ENCODE measurements at places on chromosomes 2 and 18. TPM values are rescaled to one million over a fixed set of nuclear protein-coding genes. Genes with fewer than 3 reads are reported as not detected.

RGPD4 gene
- not detected for total RNA-seq

TPO gene
- not detected for total RNA-seq

SERPINB4 gene
- not detected for total RNA-seq

MLPH gene
- 36.0 TPM for total RNA-seq

CKAP2L gene
- 18.8 TPM for total RNA-seq

RAB6C gene
- not detected for total RNA-seq

MAIP1 gene
- 37.5 TPM for total RNA-seq

REEP1 gene
- total RNA-seq = 2.2 TPM

ELOA2 gene
- not detected for total RNA-seq

TXNDC2 gene
- total RNA-seq = not detected

OSR1 gene
- total RNA-seq = not detected

SATB2 gene
- total RNA-seq = 2.7 TPM

INPP5D gene
- total RNA-seq = 1.8 TPM

SOX11 gene
- 17.1 TPM for total RNA-seq

DNAH6 gene
- 0.14 TPM for total RNA-seq

MAP4K4 gene
- total RNA-seq = 115 TPM

SOWAHC gene
- 9.2 TPM for total RNA-seq
